Endothelial cell (in vitro differentiated cells): ENCODE measurements at places on chromosomes 5 and 9.

DNA sequence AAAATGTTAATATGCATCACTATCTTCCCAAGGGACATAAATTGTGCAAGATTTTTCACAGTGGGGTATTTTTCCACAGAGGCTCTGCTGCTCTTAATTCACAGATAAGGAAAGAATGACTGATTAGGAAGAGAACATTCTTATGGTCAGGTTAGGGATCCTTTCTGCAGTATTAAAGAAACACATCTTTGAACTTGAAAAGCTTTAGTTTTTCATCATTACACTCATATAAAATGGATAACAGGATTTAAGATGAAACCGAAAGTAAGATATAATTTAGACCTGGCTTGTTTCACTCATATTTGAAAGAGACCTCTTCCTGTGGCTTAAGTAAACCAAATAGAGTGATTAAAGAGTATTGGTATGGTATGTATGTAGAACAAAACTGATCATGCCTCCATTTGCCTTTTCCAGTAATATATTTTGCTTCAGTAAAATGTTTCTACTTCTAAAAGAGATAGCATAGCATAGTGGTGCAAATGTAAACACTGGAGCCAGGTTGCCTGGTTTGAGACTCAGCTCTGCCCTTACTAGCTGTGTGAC, 160.0 kb downstream of the PRR16 start:
- DNase-seq, result no peak

DNA sequence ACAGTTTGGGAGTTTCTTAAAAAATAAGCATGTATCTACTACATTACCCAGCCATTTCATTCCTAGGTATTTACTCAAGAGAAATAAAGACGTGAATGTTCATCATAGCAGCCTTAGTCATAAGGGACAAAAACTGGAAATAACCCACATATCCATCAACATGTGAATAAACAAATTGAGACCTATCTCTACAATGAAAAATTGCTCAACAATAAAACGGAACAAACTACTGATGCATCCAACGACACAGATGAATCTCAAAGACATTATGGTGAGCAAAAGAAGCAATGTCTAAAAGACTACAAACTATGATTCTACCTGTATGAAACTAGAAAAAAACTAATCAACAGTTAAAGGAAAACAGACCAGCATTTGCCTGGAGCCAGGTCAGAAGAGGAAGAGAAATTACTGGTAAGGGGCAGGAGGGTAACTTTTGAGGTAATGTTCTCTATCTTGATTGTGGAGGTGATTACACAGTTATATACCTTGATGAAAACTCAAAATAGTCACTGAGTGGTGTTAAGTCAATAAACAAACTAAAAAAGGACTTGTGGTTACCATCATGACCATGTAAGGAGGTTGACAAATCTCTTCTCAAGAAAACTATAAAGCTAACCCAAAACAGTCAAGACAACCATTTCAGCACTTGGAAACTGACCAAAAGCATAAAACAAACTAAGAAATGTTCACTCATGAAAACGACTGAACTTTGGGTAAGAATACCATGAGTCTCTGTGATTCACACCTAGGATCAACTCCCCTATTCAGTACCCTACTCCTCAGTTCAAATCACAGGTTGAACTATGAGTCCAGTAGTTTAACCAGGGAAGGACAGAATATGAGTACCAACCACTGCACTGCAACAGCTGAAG, 10.4 kb downstream of the UIMC1 start:
- DNase-seq, result no peak

- DNase-seq, result no peak
Observed at GRCh38 chr9:95494416-95495371, 22.1 kb downstream of the PTCH1 start.

DNA sequence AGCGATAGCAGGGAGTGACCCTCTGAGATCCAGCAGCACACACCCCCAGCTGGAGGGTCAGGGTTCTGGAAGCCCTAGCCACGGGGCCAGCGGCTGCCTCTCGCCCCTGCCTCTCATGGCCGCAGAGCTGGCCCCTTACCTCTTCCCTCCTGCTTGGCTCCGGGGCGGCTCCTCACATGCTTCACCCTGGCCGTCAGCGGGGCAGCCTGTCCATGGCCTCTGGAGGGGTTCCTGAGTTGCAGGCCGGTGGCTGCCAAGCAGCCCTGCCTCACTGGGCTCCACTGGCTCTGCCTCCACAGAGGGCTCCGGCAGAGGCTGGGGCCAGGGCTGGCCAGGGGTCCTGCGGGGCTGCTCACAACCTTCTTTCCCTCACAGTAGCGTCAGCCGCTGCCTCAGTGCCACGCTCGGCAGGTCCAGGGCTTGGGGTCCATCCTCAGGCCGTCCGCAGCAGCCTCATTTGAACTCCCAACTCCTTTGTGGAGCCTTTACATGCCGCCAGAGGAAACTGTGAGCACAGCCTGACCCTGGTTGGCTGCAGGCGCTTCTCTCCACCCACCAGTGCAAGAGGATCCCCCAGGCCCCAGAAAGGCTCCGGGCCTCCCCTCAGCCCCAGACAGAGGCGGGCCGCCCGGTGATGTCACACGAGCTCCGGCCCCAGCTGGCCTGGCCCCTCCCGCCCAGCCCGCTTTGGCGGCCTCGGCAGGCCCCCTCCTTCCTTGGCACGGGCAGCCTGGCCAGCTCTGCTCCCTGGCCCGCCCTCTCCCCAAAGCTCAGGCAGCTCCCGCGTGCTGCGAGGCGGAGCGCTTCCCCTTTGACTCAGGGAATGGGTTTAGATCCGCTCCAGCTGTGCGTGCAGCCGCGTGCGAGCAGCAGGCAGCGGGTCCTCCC, at the start of gene ANGPTL2:
Gene ANGPTL2 (minus strand): TSS at position 460 of the 888 bp plus-strand sequence. CDS start 13,904 bp downstream, outside the sequence.
- DNase-seq, result peak; percentile 59

DNA sequence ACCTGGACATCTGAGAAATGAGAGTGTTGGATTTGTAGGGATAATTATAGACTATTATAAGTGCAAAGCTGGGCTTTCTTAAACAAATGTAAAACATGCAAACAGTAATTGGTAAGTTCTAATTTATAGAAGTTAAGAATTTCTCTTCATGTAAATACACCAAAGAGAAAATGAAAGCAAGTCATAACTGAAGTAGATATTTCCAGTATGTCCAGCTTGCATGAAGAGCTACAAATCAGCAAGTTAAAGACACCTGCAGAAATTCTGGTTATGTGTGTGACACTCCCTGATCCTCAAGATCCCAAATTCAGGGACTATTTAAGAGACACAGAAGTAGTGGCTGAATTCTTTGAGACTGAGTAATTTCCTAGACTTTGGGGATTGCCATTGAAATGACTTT, 308.9 kb downstream of the TLE4 start:
- no peak for DNase-seq

DNA sequence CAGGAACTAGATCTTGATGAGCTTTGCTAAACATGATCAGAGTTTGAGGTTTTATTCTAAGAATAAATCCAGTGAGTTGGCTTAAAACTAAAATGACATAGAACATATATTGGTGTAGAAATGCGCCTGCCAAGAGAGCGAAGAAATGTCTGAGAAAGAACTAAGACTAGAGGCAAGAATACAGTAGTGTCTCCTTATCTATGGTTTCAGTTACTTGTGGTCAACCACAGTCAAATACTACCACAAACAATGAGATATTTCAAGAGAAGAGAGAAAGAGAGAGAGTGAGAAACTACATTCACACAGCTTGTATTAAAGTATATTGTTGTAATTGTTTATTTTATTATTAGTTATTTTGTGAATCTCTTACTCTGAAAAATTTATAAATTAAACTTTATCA, 254.4 kb upstream of the CDH10 start:
- DNase-seq, result no peak

- no peak for DNase-seq
Observed at GRCh38 chr5:61313960-61314681, 17.9 kb upstream of the ZSWIM6 start.

- no peak for DNase-seq
Observed at GRCh38 chr9:106980551-106981101, 117.7 kb downstream of the ZNF462 start.

DNA sequence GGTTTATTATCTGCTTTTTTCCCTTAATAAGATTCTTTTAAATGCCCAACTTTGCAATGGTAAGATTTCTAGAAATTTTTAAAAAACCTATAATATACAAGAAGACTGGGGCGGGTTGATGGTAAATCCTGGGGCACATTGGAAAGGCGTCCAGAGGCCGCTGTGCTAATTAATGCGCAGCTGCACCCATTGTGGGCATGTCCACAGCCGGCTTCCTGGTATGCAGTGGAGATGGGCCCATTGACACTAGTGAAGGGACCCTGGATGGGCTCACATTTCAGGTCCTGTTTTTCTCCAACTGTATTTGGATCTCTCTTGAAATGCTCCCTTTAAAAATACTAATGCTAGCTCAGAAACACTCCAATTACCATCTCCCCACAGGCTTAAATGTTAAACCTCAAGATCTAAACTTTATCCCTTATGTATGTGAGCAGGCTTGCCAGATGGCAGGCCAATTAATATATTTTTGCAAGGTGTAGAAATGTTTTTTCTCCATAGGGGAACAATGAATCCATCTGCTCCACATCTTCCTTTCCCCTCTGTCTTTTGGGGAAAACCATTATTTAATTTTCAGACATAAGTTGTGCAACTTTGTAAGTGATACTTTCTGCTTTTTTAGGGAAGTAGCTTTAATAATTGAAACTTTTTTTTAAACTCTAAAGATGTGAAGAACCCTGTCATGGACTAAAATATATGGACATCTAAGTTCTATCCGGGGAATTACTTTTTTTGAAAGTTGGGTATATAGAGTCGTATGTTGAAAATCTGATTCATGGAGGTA, 177.3 kb downstream of the CD180 start:
- no peak for DNase-seq

GRCh38 chr9:84993105-84993504, 323.6 kb downstream of the NTRK2 start:
- DNase-seq, result no peak

- no peak for DNase-seq
Observed at GRCh38 chr5:32866138-32866537, 155.0 kb downstream of the NPR3 start.
